Posterior cingulate gyrus (tissue), 11 donors: ENCODE measurements at places on chromosomes 4 and X.

DNA sequence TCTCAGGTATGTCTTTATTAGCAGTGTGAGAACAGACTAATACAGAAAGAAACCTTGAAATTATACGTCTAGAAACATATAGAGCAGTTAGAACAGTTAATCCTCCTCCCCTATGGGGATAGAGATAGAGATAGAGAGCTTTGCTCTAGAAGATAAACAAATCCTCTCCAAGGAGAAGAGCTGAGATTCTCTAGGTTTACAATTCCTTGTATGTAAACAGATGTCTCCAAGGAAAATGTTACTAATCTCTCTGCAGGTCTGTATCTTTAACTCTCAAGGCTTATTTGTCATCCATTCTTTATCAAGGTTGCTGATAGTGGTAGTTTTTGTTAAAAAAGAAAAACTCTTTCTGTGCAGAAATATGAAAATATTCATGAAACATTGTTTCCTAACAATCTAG is 282.1 kb upstream of the GIMD1 start:
- DNase-seq: no peak

DNA sequence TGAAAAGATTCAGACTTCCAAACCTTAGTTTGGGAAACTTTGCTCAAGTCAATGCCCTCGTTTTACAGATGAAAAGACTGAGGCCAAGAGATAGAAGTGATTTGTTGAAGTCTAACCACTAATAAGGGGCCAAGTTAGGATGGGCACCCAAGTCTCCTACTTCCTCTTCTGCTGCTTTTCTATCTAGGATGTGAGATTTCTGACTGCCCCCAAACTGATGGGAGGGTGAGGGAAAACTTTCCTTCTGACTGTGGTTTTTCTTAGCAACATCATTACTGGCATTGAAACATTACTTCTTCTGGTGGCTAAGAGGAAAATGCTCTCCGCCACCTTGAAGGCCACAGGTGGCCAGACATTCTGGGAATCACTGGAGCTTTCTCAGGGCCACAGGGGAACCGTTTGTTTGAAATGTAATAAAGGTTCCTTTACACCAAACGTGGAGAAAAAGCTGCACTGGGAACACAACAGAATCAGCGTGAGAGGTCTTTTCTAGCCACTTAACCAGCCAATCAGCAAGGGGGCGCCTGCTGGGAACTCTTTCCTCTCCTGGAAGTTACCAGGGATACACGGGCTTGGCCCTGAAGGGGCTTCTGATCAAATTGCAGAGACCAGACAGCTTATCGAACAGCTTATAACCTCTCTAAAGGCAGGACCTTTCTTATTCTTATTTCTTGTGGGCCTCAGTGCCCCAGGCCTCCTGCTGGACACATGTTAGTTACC is 115.9 kb upstream of the TEX13D start:
- no peak for DNase-seq

GRCh38 chr4:72031868-72032608 is at the start of gene NPFFR2:
Gene NPFFR2 (plus strand): TSS chr4:72032000. CDS start chr4:72128592, 96,592 bp downstream.
- peak; percentile 76 for DNase-seq

DNA sequence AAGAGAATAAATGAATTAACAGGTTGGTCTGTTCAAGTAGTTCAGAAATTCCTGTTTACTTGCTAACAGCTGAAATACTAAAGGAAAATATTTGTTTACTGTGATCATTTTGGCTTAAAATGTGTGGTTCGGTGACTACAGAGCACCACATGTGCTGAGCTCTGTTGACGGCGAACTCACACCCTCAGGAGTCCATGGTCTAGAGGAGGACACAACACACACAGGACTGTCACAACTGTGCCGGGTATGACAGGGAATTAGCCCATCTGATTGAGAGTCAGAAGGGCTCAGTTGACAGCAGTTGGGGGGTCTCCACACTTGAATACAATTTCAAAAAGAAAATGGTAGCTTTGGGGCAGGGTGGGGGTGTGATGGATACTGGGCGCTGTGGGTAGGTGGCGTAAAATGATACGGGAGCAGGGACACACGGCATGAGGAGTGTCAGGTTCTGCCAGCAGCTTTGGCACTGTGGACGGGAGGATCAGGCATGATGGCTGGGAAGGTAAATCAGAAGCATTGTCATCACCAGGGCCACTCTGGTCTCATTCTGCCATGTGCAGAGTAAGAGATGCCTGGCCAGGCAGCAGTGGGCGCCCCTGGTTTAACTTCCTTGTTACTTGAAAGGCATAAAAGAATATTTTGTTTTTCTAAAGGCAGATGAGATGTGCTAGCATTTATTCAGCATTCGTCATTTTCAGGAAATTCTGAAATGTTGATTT is 33.3 kb downstream of the CLDN22 start:
- DNase-seq: no peak

- peak; percentile 27 for DNase-seq
These were observed 96.3 kb upstream of the NKX1-1 start for GRCh38 chr4:1502501-1502886.

GRCh38 chrX:100217547-100217946 is 192.5 kb downstream of the PCDH19 start:
- no peak for DNase-seq

GRCh38 chrX:148940411-148940996 is 440.1 kb downstream of the AFF2 start:
- no peak for DNase-seq

DNA sequence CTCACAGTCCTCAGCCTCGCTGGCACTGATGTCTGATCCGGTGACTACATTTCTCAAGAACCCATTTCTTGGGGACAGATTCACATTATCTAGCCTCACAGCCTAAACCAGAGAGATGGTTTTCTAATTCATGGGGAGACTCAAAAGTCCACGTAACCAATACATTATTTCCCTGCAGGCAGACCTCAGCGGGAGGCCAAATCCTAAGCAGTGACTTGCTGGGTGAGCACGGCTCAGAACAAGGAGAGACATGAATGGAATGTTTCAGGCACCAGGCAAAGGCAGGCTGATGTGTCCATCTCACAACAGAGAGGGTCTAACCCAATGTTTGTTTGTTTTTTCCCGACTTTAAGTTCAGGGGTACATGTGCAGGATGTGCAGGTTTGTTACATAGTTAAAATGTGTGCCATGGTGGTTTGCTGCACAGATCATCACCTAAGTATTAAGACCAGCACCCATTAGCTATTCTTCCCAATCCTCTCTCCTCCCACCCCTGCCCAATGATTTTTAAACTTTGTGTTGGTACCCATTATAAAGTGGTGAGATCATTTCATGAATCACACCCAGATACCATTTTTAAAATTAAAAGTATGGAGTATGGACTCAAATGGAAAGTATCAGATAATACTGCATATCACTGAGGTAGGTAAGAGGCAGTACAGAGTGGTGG is 53.3 kb downstream of the SCD5 start:
- DNase-seq: no peak

DNA sequence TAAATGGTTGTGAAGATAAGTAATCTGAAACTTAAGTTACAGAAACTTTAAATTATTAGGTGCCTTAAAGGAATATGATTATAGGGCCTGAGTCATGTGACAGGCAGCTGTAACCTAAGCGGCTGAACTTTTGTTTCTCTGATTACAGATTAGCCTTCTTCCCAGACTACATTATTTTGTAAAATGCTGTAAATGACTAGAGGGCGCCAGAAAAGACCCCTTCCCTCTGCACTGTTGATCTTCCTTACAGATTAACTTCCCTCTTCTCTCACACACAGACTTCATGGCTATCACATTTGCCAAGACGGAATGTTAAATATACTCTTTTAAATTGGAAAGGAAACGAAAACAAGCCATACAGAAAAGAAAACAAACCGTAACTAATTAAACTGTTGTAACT is 96.6 kb downstream of the EVC2 start:
- DNase-seq: no peak

DNA sequence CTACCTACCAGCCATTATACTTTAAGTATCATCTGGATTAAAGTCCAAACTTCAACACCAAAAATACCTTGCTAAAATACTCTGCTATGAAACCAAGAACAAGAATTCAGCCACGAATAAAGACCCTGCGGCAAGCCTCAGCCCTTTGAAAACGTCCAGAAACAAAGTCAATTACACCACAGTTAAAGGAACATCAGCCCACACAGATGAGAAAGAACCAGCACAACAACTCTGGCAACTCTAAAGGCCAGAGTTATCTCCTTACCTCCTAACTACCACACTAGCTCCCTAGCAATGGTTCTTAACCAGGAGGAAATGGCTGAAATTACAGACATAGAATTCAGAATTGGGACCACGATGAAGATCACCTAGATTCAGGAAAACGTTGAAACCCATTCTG is 23.4 kb downstream of the ABCB7 start:
- DNase-seq: no peak

DNA sequence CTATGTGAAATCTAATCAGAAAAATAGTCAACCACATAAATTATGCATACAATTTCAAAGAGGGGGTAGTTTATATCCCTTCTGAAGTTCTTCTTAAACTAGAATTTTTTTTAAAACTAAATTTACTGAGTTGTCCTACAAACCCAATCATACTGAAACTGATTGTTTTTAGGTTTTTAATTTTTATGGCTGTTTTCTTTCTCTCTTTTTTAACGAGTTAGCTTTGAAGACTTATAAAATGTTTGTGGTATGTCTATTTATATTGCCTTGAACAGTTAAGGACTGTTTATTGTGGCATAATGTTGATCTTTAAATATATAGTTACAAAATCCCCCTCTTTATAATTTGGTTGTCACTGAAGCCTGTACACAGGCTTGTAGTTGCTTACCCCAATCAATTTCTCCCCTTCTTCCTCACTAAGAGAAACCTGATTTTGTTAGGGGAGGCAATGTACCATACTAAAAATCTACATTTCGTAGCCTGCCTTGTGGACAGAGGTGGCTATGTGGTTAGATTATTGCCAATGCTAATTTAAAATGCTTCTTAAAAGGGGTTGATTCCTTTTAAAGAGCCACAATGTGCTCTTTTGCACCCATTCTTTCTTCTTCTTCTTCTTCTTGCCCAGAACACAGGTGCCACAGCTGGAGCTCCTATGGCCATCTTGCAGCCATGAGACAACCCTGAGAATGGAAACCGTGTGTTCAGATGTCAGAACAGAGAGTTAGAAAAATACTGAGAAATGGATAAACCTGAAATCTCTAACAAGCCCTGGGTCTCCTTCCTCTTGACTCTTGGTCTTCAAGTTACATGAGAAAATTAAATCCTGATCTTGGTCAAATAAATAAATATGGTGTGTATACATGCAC is 102.7 kb upstream of the ZNF827 start:
- no peak for DNase-seq

GRCh38 chr4:181301735-181302710 is 941.2 kb upstream of the TENM3 start:
- DNase-seq: no peak

GRCh38 chrX:18722500-18723071 is 15.1 kb downstream of the PPEF1 start:
- DNase-seq: no peak

DNA sequence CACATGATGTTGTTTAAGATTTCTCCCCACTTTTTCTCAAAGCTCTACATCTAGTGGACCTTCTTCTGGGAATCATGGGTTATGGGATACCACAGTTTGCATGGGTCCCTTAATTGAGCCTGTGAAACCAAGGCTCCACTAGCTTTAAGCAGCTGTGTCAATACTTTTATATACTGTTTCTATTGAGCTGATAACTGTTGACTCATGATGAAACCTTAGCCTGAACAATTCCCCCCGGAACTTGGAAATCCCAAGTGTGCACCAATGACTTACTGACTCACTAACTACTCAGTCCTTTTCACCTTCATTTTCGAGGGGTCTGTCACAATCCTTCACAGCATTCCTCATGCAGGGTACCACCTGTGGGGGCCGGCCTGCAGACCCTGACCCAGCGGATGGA is 12.7 kb upstream of the SPIN4 start:
- DNase-seq: no peak

GRCh38 chrX:40644176-40644575 is 3.2 kb downstream of the CXorf38 start:
- DNase-seq: no peak

- DNase-seq: no peak
These were observed 88.0 kb upstream of the TLR2 start for GRCh38 chr4:153595894-153596601.

- no peak for DNase-seq
These were observed 59.2 kb upstream of the CD99 start for GRCh38 chrX:2631743-2632532.

- DNase-seq: no peak
These were observed 16.0 kb upstream of the MMRN1 start for GRCh38 chr4:89878611-89879010.

DNA sequence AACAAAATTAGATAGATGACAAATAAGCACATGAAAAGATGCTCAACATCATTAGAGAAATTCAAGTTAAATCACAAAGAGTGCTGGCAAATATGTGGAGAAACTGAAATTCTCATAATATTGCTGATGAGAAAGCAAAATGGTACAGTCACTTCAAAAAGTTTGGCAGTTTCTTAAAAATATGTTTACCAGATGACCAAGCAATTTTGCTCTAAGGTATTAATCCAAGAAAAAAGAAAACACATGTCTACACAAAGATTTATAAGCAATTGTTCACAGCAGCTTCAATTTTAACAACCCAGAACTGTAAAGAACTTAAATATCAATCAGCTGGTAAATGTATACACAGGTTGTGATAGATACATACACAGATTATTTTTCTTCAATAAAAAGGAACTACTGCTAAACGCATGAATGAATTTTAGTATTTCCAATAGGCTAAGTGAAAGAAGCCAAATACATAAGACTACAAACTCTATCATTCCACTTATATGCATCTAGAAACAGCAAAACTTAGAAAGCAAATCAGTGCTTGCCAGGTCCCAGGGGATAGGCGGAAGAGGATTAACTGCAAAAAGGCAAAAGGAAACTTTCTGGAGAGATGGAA is 11.7 kb downstream of the OTUD4 start:
- DNase-seq: no peak
